ENCODE measurements at places on chromosomes 2 and 18.

DNA sequence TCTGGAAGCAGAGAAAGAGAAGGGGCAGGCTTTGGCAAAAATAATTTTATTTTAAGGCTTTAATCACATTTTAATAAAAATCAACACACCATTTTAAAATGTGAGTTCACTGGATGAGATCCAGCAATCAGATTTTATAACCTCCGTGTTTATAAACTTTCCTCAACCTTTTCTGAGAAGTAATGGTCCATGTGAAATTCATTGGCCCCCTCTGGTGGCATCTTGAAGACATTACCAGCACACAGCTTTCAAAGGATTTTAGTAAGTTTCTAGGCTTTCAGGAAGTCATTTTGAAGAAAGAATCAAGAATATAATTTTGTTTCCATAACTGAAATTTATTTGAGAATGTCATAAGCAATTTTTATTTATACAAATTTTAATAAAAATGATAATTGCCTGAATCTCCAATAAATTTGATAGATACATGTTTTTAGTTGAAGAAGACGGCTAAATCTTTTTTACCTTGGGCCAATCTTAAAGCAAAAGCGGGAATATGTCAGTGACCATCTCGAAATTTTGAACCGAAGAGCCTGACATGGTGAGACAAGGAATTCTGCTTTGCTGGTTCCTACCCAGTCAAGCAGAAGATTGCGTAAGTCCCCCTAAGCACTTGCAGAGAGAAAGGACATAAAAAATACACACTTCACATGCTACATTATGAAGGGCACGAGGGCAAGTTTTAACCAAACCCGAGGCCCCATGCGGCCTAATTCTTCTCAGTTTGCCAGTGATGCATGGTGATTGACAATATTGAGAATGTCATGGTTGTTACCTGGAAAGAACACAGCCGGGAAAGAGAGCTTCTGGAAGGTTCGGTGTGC, 128.4 kb upstream of the CBLN2 start:
- DNase-seq: no peak

- no peak for DNase-seq
Observed at GRCh38 chr2:53884883-53885282, 25.1 kb upstream of the GPR75 start.

GRCh38 chr2:146821836-146822316, 1023.0 kb upstream of the ACVR2A start:
- no peak for DNase-seq

DNA sequence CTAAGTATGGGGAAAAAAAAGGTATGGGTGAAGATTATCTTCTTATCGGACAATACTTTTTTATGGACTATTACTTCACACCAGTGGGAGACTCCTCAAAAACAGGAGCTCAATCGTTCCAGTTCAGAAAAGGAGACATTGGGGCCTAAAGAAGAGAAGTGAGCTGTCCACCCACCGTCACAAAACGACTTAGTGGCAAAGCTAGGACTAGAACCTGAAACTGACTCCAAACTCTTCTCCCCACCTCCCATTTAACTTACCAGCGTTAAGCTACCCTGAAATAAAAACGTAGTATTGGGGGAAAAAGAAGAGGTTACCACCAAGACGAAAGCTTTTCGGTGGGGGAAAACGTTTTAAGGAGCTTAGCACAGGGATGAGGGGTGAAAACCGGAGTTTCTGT, 503 bp downstream of the GTF3C3 start:
- no peak for DNase-seq

DNA sequence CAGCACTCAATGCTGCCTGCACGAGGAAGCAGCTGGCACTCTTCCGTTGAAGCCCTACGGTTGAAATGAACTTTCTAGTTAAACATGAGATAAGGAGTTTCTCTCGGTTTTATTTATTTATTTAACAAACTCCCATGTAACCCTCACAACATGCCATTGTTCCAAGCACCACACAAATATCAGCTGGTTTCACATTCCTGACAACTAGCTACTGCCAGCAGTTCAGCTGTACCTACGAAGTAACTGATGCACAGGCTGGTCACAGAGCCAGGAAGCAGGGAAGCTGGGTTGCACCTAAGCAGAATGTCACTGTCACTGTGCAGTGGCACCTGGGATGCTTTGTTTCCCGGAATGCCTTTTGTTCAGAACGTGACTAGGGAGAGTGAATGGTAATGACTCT, 18.1 kb downstream of the TIMM21 start:
- no peak for DNase-seq

DNA sequence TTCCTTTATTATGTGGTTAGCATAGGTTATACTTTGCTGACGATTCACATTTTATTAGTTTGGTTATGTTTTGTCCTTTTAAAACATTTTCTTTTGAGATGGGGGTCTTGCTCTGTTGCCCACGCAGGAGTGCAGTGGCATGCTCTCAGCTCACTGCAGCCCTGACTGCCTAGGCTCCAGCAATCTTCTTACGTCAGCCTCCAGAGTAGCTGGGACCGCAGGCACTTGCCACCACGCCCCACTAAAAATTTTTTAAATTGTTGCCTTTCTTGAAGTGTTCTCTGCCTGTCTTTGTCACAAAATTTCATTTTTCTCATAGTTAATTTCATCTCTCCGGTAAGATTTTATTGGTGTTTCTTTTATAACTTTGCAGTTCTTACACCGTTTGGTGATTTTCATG, 18.9 kb downstream of the HRH4 start:
- DNase-seq: no peak

DNA sequence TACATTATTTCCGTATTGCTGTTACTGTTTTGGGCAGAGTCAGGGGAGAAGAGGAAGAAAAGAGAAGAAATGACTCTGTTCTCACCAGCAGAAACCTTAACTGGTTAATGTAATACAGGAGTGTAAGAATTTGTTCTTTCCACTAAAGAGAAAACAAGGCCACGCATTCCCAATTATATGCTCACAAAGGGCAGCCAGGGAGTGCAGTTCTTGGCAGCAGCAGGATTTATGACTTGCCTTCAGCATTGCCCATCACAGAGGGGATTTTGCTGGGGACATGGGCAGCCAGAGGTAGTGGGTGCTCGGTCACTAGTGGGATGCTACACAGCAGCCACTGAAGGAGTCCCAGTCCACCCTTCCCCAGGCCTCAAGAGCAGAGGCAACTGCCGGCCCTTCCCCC, 18.4 kb downstream of the MREG start:
- DNase-seq: no peak

GRCh38 chr18:61371111-61371510, 37.9 kb downstream of the CDH20 start:
- DNase-seq: no peak

DNA sequence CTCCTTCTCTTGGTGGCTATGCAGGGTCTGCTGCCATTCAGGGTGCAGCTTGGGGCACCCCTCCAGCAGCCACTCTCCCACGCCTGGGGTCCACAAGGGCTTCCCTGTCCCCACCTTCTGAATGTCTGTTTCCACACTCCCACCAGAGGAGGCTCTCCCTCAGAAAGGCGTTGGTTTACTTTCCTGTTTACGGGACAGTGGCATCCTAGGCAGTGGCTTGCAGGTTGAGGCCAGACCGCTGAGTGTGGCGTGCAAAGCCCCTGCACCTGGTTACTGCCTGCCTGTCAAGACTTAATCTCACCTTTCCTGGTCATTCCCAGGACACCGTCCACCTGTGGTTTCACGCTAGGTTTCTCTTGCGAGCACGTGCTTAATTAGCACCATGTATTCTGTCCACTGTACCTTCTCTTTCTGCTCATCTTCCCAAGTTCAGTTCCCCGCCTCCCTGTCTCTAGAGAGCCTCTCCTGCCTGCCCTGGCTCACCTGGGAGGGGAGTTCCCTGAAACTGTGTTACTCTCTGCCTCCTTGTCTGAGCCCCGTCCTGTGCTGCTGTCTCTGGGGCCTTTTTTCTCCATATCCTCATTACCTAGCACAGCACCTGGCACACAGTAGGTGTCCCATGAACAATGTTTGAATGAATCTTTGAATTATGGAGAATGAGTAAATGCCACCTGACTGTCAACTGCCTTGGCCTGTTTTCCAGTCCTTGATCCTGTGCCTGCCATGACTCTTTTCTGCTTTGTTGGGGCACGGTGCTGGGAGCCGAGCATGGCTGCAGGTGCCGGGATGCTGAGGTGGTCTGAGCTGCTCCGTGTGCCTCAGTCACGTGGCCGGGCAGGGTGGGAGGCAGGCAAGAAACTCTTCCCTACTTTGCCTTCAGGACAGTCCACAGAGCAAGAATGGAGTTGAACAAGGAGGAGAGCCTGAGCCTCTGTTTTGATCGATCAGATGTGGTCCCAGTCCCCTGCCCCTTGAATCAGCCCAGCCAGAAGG, 56.4 kb downstream of the ARHGEF4 start:
- DNase-seq: no peak

DNA sequence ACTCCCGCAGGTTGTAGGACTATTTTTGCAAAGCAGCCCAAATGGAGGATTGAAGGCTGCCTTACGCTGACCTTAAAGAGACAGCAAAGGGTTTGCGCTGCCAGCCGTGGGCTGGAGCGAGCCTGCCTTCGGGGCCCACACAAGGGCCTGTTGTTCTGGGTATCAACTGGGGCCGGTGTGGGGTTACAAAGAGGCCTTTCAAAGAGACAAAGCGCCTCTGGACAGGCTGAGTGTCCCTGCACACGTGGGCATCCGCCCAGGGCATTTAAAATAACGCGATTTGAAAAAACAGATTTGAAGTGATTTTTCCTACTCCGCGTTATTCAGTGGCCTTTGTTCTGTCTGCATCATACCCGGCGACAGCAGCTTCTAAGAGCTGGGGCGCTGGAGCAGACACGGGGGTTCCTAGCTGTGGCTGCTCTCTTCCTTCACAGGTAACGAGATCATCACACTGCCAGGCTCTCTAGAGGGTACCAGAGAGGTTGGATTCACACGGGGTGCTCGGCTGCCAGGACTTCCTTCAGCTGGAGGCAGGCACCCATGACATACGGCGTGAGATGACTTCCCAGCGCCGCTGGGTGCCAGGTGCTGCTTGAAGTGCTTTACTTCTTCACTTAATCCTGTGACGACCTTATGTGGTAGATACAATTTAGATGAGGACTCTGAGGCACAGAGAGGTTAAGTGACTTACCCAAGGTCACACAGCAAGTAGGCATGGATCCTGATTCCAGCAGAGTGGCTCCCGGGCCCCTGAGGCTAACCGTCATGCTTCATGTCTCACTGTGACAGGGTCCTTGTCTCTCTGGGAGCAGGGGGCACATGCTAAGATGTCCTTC, 32.2 kb downstream of the MAL start:
- no peak for DNase-seq

DNA sequence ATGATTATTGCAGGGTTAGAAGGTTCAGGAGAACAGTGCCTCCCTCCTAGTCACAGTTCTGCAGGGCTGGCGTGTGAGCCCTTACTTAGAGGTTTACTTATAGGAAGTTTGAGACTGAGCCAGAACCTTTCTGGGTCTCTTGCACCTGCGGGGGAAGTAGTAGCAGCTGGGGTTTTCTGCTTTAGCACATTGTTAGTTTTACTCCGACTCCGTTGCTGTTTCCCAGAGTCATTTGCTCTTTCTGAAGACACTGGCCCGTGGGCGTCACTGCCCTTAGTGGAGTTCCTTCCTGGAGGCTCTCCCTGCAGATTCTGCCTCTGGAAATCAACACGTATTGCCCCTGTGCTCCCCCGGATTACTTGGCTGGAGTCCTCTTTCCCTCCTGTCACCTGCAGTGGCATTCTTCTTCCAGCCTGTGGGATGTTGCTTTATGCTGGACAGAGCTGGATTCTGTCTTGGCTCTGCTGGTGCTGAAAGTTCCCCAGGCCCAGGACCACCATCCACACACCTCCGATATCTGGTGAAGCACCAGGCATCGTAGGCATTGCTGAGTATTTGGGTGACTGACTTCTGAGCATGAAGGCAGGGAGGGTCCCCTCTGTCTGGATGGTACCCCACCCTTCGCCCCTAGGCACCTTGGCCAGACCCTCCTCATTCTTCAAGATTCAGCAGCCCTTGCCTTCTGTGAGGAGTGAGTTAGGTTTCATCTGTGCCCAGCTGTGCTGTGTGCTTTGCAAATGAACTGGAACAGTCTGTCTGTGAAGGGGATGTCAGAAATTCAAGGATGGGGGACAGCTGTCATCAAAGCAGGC, 51.7 kb downstream of the AGAP1 start:
- DNase-seq: no peak

DNA sequence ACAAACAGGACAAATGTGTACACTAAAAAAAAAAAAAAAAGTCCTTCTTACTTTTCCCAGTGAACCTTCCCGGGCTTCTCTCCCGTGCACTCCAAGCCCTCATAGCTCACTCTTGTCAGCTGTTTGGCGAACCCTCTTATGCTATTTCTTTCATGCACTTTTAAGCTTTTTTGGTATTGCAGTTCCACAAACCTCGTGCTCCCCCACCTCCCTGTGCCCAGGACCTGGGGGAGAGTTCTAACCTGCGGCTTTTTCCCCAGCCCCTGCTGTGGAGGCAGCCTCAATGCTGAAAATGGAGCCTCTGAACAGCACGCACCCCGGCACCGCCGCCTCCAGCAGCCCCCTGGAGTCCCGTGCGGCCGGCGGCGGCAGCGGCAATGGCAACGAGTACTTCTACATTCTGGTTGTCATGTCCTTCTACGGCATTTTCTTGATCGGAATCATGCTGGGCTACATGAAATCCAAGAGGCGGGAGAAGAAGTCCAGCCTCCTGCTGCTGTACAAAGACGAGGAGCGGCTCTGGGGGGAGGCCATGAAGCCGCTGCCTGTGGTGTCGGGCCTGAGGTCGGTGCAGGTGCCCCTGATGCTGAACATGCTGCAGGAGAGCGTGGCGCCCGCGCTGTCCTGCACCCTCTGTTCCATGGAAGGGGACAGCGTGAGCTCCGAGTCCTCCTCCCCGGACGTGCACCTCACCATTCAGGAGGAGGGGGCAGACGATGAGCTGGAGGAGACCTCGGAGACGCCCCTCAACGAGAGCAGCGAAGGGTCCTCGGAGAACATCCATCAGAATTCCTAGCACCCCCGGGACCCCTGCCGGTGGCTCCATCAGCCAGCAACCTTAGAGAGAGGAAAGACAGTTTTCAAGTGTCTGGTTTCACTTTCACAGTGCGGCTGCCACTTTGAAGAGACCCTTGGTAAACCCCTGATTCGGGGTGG, 826 bp downstream of the KCNE4 start:
- DNase-seq: no peak

GRCh38 chr18:22060361-22060760, 109.0 kb upstream of the GATA6 start:
- no peak for DNase-seq

GRCh38 chr18:11031966-11032365, 117.4 kb downstream of the PIEZO2 start:
- DNase-seq: no peak

- DNase-seq: no peak
Observed at GRCh38 chr2:121884078-121884477, 128.6 kb downstream of the TSN start.

DNA sequence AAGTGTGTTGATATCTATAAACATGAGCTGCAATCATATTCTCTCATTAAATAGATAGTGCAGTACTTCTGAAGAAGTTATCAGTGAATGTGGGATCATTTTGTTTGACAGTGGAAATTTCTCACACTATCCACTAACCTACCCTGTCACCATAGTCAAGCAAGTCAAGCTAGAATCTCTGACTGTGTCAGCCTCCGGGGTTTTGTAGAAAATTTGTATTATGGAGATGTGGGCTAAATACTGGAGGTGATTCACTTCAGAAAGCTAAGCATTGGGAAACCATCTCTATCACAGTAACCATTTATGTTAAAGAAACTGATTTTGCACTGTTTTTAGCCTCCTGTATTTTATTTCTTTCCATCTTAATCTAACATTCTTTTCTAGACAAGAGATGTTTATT, 126.6 kb upstream of the CREB1 start:
- no peak for DNase-seq

Measured in stimulated activated CD8-positive, alpha-beta memory T cell treated with anti-CD3 and anti-CD28 coated beads, Interleukin-4, amount 100 ng/mL, for 1 hour (primary cell).